ENCODE measurements at places on chromosomes 5 and 9.

DNA sequence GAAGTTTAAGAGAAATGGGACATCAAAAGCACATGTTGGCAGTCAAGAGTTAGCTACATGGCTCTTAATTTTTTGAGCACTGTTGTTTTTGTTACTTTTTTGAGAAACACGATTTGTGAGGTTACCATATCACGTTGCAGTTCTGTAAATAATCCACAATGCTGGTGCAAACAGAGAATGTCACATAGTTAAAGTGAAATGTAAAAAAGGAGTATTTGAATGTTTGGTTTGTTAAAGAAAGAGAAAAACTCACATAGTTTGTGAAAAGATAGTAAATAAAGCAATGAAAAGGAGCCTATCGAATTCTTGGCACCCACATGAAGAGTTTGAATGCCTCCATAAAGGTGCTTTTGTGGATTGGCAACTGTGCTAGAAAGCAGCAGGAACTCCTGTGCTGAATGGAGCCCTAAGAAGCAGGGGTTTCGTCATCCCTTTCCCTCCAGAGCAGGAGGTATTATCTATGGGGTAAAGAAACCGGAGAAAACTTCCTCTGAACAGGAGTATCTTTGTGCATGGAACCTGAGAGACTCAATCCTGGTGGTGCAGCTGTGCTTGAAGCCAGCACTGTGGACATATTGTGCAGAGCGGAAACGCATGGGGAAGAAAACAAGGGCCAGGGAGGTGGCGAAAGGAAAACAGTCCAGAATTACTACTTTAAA, 148.5 kb upstream of the OTULINL start:
- DNase-seq, result no peak

GRCh38 chr9:127854184-127854806, at the start of gene ENG:
Gene ENG (minus strand): TSS chr9:127854658. CDS start chr9:127854355, 303 bp downstream.
- no peak for DNase-seq

GRCh38 chr5:171158581-171158980, 150.5 kb upstream of the TLX3 start:
- no peak for DNase-seq

- no peak for DNase-seq
These were observed 34.2 kb upstream of the GOLGA1 start for GRCh38 chr9:124975131-124975530.

DNA sequence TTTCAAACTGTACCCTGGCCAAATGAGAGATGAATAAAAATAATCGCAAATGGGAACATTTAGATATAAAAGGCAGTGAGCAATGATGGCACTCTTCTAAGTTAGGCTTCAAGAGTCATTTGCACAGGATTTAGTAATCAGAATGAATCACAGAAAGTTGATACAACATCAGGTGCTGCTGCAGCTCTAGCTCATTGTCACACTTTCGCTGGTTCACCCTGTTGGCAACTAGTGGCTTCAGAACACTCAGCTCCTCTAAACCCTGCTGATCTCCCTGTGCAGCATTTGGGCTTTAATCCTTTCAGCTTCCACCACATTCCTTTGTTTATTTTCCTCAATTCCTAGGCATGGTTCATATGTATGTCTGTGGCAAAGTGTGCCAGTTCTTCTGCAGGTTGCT, 2071.2 kb upstream of the CDH6 start:
- no peak for DNase-seq

DNA sequence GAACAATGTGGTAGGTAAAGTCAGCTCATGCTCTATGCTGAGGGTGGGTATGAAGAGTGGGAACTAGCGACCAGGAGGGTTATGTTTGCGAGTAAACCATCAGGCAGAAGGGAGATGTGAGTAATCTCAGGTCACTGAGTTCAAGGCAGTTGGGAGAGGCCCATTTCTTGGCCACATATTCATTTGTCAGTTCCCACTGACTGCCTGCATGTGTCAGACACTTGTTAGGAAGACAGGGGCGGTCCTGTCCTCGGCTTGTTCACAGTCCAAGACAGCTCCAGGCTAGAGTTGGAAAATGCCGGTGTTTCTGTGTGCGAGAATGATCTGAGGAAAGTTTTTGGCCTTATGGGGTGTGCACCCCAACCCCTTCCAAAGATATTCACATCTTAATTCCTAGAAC, 48.6 kb upstream of the GDNF start:
- no peak for DNase-seq

DNA sequence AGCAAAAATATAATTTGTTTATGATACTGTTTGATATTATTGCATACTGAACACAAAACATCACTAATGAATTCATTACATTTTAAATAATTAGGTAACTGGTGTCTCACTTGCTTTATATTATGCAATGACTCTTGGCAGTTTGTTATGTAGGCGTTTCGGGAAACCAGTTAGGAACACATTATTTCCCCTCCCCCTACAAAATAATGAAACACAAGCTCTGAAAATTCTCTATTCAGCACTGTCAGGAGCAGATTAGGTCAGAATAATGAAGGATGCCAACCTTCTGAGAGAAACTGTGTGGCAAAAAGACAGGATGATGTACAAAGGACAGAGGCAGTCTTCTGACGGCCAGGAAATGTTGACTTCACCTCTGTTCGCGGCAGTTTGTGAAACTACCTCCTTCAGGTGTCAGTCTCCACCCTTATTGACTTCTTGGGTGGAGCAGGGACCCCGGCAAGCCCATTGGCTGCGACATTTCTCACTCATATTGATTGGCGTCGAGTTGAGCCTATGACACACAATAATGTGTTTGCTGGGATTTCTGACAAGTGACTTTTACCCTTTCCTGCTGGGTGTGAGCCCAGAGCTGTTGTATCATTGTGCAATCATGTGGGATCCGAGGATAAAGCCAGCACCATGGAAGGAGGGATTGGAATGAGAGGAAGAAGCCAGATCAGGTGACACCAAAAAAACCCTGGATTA, 33.9 kb downstream of the SH3PXD2B start:
- no peak for DNase-seq

DNA sequence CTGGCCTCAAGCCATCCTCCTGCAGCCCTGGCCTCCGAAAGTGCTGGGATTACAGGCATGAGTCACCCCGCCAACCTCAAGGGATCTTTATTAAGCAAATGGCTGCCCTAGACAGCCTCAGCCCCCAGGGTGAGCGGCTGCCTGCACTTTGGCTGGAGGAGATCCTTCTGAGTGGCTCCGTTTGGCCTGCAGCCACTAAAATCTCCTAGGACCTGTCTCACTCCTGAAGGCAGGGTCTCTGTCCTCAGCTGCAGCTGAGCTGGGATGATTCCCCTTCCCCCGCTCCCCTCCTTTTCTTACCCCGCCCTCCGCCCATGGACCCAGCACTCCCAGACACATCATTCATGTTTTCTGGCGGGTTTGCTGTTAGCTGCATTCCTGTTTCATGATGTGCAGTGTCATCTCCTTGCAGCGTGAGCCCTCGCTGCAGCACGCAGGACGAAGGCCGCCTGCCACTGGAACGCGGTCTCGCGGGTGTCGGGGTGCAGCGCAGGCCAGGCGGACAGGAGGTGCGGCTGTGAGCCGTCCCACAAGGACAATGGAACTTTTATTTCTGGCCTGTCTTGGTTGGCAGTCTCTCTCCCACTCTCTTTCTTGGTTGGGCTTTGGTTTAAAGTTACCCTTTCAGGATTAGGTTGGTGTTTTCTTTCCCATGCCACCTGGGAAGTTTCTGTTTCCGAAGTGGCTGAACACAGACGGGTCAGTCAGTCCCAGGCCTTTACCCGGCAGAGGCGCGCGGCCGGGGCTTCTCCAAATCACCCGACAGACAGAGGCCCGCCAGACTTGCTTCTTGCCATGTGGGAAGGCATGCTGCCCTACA, 137.1 kb downstream of the FOXD1 start:
- peak; percentile 68 for DNase-seq

- DNase-seq, result no peak
These were observed 28.2 kb downstream of the HAVCR1 start for GRCh38 chr5:157030692-157031091.

DNA sequence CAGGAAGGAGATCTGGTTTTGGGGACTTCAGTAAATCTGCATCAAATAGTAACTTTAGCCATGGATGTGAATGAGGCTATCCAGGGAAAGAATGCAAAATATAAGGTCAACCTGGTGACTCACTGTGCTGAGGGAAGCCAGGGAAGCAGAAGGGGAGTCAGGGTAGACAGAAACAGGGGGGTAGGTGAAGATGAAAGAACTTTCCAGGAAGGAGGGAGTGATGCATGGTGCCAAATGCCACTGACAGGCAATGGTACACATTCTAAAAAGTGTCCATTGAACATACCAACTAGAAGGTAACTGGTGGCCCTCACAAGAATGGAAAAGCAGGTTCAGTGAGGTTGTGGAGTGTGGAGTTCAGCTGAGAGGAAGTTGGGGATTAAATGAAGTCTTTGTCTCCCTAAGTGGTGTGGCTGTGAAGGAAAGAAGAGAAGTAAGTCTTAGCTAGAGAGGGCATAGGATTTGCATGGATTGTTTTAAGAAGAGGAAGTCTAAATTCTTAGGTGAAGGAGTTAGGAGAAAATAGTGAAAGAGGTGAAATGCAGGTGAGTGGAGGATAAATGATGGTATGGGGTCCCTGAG, 35.5 kb downstream of the PALM2AKAP2 start:
- no peak for DNase-seq

- DNase-seq, result no peak
These were observed 265.7 kb upstream of the KLF4 start for GRCh38 chr9:107755246-107755645.

DNA sequence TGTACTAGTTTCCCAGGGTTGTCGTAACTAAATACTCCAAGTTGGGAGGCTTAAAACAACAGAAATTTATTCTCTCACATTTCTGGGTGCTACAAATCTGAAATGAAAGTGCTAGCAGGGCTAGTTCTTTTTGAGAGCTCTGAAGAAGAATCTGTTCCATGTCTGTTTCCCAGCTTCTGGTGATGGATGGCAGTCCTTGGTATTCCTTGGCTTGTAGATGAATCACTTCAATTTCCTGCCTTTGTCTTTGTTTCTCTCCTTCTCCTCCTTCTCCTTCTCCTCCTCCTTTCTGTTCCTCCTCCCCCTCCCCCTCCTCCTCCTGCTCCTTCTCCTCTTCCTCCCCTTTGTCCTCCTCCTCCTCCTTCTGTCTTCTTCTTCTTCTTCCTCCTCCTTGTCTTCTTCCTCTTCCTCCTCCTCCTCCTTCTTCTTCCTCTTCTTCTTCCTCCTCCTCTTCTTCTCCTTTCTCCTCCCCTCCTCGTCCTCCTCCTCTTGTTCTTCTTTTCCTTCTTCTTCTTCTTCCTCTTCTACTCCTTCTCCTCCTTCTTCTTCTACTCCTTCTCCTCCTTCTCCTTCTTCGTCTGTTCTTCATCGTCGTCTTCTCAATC, 104.7 kb upstream of the ANKRD55 start:
- DNase-seq, result no peak

GRCh38 chr9:72473474-72474261, 47.7 kb upstream of the TMC1 start:
- DNase-seq, result no peak

DNA sequence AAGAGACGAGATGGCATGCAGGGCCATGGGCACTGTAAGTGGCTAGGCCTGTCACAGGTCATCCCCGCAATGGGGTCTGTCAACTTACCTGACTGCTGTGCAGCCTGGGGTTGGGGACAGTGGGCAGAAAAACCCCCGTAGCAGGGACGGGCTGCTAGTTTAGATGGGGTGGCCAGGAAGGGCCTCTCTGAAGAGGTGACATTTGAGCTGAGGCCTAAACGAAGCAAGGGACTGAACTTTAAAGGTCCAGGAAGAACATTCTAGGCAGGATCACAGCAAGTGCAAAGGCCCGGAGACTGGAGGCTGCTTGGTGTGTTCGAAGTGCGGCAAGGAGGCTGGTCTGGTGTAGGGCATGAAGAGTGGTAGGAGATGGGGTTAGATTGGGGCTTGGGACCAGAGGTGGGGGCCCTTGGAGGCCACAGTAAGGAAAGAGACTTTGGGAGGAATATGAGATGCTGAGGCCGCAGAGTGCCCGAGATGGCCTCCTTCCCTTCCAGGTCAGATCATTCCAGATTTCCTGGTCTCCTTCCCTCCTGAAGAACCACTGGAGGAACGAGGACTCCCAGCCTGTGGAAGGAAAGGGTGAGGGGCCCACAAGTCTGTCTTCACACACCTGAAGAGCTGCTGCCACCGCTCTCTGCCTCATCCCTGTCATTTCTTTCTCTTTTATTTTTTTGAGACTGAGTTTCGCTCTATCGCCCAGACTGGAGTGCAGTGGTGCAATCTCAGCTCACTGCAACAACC, 37.9 kb upstream of the SH3PXD2B start:
- DNase-seq, result no peak
